EH (cell line): ENCODE measurements at places on chromosomes 3 and 15.

DNA sequence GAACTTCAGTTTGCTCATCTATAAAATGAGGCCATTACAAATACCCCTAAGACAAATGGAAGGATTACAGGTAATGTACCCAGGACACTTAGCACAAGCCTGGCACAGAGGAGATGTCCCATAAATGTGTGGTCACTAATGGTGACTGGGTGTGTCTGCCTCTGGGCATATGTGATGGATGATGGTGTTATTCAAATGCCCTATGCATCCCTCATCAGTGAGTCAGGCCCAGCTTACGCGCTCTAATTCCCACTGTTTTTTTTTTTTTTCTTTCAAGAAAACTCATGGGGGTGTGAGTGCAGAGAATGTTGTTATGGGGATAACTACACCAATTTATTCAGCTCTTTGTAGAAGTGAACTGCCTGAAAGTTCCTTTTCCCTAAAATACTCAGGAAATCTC, 23.6 kb upstream of the KIF23 start:
- peak; percentile 92 for DNase-seq

GRCh38 chr15:33374226-33374914, 63.6 kb downstream of the RYR3 start:
- peak; percentile 1 for DNase-seq

GRCh38 chr3:38049358-38050126, 10.5 kb downstream of the DLEC1 start:
- DNase-seq: no peak

DNA sequence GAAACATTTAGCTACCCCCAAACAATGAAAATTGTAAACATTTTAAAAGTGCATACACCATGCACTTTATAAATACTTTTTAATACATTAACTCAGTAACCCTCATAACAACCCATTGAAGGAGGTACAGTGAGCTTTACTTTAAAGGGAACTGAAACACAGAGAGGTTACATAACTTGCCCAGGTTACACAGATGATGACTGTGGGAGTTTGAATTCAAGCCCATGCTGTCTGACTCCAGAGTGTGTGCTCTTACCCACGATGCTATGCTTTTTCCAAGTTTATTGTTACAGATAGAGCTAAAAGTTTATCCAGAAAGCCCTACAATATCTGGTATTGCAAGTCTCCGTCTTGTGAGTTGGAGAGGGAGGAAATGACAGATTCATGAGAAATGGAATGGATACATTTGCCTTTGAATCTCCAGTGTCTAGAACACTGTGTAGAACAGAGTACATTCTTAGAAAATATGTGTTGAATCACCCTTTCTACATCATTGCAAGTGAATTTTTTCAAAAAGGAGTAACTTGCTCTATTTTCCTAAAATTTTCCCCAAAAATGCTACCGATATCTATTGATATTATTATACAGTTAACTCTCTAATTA, 428.3 kb downstream of the NAALADL2 start:
- DNase-seq: peak; percentile 54

- peak; percentile 20 for DNase-seq
Observed at GRCh38 chr15:65902373-65902772, 33.1 kb downstream of the RAB11A start.

DNA sequence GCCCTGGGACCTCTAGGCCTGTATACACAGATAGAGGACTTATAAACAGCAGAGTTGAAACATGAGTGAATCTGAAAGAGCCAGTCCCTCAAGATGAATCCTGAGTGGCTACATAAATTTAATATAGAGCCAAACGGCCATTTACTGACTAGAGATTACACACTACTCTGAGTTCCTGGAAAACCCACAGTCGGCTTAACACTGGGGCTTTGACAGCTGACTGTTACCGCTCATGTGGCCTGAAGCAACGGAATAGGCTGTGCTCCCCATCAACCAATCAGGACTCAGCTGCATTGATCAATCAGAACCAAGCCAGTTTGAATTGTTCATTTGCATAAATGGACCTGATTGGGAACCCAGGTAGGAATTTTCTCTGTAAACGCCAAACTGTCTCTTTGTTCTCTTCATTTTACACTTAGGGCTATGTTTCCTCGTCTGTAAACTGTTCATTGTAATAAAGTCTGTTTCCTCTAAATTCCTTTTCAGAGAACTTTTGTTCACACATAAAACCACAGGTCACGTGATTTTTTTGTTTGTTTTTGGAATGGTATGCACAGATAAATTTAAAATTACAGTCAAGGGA, 40.5 kb downstream of the CCNL1 start:
- no peak for DNase-seq

DNA sequence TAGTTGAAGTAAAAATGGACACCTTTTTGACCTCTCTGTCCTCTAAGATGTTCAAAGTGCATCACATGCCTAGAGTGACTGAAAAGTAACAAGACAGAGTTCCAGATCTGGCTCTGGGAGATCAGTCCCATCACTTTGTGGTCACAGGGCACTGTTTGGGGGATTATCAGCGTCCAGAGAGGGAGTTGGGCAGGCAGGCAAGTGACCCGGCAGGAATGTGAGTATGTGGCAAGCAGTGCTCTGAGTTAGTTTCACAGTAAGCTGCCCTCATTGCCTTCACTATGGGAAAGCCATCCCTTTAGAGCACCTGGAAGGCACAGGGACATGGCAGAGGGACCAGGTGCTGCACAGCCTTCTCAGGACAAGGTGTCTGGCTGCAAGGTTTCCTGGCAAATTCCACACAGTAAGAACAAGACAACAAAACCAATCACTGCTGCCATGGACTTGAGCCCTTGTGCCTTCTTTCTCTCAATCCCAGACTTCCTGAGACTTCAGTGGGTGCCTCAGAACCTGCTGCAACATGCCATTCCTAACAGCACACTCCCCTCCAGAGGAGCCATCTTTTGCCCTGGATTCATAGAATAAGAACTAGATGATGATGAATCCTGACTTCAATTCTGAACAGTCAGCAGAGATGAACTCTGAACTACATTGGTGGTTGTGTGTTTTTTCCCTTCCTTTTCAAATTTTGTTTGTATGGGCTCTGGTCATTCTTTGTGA, 55.2 kb downstream of the TIPARP start:
- DNase-seq: peak; percentile 28

GRCh38 chr3:36700537-36701248, 63.7 kb downstream of the DCLK3 start:
- peak; percentile 86 for DNase-seq

GRCh38 chr3:101131767-101132166, 138.5 kb upstream of the ABI3BP start:
- no peak for DNase-seq

DNA sequence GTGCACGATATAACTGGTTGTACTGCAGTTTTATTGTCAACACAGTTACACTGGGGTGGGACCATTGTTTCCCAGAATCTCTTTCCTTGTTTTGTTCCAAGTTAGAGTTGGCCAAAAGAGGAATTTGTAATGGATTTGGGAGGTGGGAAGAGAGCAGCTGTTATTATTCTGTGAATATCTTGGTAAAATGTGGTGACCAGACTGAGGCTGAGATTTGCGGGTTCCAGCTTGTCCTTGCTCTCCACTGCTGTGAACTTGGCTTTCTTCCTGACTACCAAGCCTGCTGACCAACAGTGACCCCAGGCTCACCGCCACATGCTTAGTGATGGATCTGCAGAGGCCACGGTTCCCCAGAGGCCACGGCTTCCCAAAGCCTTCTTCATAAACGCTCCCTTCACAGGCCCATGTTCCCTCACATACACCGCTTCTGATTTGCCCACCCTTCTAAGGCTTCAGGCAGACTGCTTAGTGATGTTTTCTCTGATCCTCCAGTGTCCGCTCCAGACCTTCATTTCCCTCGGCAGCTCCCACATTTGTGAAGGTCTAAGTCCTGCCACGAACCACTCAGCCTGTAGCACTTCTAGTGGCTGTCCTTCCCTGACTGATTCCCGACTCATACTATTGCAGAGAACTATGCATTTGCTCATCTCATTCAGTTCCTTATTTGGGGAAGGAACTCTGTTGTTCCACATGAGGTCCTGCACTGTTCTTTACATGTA, 525.5 kb upstream of the RGMA start:
- no peak for DNase-seq

- no peak for DNase-seq
Observed at GRCh38 chr15:77825252-77825542, 192.5 kb upstream of the LINGO1 start.

DNA sequence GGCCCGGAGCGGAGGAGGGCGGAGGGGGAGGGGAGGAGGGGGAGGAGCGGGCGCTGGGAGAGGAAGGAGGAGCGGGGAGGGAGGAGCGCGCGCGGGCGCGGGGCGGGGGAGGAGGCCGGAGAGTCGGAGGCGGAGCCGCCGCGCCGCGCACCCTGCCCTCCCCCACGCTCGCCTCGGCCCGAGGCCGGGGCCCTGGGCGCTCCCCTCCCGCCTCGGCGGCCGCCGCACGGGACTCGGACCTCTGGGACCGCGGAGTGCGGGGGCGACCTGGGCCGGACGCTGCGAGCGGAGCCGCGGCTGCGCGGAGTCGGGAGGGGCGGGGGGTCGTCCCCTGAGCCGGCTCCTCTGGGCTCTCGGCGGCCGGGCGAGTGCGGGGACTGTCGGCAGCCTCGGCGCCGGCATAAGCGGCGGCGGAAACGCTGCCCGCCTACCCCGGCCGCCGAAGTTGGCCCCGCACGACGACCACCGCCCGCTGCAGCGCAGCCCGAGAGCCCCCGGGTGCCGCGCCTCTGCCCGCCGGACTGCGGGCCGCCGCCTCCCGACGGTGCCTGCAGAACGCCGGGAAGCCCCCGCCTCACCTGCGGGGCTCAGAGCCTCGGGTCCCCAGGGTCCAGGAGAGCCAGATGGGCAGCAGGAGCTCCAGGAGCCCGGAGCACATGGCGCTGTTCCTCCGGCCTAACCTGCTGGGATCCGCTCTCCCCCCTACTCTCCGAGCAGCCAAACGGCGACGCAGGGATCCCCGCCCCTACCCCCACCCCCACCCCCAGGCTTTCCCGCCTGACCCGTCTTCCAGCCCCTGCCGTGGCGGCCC, 406 bp upstream of the GABRB3 start:
- no peak for DNase-seq

DNA sequence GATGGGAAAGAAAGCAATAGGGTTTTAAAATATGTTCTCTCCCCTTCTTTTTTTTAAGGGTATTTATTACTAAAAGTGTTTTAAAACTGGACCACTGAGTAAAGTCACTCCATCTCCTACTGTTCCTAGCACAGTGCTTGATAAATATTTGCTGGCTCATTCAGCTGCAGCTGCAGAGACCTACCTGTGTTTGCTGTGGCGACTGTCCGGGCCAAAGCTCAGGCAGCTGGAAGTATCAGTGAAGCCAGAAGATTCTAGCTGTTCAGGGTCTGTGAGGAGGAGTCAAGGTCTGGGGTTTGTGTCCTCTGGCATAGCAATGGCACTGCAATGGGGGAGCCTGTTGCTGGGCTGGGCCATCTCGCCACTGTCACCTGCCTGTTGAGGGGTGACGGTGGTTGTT, 109.9 kb downstream of the RPLP1 start:
- DNase-seq: no peak

- DNase-seq: no peak
Observed at GRCh38 chr3:125591116-125591760, 4.1 kb downstream of the OSBPL11 start.

DNA sequence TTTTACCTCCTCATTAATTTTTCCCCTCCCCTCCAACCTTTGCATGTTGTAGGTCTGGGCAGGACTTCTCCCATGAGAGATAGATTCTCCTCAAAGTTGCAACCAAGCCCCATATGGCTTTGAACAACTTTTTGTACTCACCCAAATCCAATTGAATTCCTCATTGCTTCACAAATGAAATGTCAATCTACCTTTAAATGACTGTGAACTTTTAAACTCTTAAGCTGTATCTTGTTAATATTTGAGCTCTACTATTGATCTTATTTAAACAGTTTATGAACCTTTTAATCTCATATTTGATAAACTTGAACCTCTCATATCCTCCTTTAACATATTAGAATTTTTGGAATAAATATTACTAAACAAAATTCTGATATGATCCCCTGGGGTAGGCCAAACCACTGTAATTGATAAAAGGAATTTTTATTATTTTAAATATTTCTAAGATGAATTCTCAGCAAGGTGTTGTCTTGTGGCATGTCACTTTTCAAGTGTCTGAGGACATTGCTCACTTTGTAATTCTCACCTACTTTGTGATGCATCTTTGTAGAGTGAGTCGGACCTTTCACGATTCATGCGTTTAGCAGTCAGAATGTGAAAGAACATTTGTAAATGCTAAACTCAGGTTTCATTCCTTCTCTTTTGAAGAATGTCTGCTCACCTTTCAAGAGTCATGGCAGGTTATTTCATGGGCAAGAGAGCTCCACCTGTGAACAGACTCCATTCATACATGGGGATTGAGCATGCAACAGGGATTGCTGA, 23.4 kb upstream of the GREM1 start:
- no peak for DNase-seq

DNA sequence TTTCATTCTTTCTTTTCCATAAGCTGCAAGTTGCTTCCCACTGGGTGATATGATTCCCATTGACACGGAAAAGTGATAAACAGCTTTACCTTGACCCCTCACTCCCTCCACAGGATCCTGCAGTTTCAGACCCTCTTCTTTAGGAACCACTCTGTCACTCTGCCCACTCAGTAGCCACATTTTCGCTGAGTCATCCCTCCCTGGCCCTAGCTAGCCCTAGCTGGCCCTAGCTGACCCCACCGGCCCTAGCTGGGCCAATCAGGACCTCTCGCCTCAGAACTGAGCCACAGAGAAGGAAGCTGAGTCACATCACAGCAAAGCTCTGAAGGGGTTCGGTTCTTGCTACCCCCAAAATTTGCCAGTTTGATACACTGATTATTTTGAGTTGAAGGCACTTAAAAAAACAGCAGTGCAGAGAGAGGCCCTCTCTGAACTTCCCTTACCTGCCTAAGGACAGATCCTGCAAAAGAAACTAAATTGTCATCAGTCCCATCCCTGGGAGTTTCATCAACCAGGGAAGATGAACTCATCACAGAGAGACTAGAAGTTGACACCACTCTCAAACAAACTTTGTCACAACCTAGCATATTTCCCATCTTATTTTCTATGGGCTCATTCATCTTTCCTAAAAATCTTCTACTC, 233.5 kb upstream of the PROK2 start:
- DNase-seq: peak; percentile 47
